NCI-H345 (cell line): ENCODE measurements at places on chromosomes 4 and X.

GRCh38 chr4:98658287-98659105, at the start of gene TSPAN5:
Gene TSPAN5 (minus strand): TSS chr4:98658611.
- peak; percentile 80 for DNase-seq

DNA sequence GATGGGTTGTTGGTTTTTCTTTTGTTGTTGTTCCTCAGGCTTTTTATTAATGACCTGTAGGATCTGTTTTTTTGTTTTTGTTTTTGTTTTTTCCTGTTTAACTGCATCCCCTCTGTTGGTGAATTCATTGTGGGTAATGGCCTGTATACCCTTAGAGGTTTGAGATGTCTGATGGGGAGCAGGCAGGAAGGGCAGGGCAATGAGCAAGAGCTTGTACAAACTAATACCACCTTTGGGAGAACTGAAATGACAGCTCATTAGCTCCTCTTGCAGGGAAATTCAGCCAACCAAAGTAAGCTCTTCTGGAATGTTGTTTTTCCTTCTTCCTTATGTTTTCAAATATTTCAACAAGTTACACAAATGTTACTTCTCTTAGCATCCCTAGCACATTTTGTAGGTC, 23.4 kb downstream of the SH2D1A start:
- DNase-seq, result no peak

DNA sequence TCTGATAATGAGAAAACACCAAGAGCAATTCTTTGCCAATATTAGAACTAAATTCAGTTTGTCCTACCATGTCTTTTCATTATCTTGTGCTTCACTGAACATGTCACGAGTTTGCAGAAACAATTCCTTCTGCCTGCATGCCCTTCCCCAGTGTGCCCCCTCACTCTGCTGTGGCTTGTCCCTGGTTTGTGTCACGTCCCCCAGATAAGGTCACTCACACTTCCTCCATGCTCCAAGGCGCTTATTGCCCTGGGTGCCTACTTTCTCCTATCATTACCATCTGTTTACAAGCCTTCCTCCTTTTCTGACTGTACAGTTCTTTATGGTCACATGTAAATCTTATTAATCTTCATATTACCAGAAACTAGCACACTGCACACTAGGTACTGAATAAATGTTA, 394.1 kb downstream of the KCNIP4 start:
- no peak for DNase-seq

GRCh38 chr4:39032218-39033085, at the start of gene TMEM156:
Gene TMEM156 (minus strand): TSS chr4:39032409. CDS start chr4:39032313, 96 bp downstream.
- peak; percentile 28 for DNase-seq

DNA sequence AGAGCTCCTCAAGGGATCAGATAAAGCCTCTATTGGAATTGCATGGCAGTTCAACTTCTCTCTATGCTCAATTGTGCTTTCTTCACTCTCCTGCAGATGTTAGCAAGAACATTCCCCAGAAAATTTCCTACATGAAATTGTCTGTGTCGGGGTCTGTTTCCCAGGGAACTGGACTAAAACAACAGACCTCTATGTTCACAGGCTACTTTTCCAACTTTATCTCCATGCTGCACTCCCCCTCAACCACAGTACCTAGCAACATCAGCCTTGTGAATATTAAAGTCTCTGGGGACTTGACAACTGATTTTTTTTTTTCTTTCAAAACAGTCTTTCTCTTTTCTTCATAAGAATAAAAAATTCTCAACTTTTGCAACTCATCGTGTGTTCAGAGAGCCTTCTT, 1470.8 kb upstream of the ADGRL3 start:
- DNase-seq, result no peak

GRCh38 chr4:74109870-74110605, 11.0 kb upstream of the CXCL2 start:
- no peak for DNase-seq

- DNase-seq, result no peak
Measured at GRCh38 chrX:150594584-150594983, 26.2 kb downstream of the MTM1 start.

GRCh38 chr4:184635381-184635780, 13.9 kb downstream of the CASP3 start:
- no peak for DNase-seq

DNA sequence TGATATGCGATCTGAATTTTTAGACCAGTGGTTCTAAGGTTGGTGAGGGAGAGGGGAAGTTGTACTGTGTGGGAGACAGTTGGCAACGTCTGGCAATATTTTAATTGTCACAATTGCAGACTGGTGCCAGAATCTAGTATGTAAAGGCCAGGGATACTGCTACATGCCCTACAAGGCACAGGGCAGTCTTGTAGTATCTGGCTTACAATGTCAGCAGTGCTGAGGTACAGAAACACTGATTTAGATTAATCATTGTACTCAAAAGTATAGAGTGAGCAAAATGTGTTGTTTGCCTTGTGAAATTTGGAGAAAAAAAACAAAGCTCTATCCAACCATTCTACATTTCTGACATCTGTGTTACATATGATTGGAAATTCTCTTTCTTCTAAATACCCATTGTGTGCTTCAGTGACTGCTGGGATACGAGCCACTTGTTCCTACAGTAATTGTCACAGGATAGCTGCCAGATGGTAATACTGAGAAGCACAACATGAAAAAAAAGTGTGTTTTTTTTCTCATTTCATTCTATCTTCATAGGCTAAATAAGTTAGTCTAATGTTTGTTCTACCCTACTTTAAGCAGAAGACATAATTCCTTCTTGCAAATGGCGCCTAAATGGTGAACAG, 526.7 kb upstream of the AGA start:
- DNase-seq, result no peak

DNA sequence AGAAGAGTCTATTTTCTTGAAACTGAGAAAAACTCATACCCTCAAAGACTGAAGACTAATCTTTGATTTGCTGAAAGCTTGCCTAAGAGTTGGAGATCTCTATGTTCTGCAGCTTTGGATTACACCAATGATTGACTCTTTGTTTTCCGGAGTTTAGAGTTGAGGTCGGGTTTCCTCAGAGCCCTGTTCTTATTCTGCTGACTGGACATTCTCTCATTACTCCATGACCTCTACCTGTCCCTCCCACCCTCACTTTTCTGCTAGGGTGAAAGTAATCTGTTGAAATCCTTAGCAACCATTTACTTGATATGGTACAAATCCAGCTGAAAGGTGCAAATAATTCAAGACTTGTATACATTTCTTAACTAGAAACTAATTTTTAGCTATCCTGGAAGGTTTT, 421.5 kb upstream of the FRG1 start:
- DNase-seq, result no peak

DNA sequence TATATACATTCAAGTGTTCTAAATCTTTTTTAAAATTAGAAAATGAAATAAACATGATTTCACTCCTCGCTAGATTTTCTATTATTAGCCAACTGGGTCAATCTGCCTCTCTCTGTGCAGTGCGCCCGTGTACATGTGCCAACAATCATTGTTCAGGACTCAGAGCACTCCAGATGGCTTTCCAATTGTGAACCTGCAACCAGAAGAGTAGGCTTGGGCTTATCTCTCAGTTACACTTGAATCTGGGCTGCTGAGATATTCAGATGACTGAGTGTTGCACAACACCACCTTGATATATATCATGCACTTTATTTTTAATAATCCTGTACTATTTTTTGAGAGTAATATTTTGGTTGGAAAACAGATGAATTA, 184.0 kb upstream of the FSTL5 start:
- DNase-seq, result no peak

GRCh38 chr4:128844931-128845330, 35.4 kb downstream of the JADE1 start:
- no peak for DNase-seq

DNA sequence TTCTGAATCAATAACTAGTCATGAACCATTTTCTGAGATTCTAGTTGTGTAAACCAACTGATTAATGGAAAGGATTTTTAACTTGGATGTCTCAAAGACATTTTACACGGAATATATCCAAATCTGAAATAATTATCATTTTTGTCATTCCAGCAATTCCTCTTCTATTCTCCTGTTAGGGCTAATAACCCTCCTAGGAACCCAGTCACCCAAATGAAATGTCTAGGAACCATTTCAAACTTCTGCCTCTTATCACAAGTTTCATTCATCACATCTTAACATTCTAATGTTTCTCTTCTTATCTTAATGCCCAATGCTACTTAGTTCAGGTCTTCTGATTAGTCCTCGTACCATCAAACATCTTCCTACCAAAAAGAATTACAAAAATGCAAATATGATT, 639.8 kb downstream of the DMD start:
- DNase-seq, result no peak

GRCh38 chr4:175062183-175062592, 144.0 kb downstream of the ADAM29 start:
- no peak for DNase-seq

GRCh38 chr4:147707892-147708672, 23.8 kb upstream of the ARHGAP10 start:
- DNase-seq, result peak; percentile 12

GRCh38 chrX:43643201-43643600, 12.9 kb upstream of the MAOA start:
- DNase-seq, result no peak

DNA sequence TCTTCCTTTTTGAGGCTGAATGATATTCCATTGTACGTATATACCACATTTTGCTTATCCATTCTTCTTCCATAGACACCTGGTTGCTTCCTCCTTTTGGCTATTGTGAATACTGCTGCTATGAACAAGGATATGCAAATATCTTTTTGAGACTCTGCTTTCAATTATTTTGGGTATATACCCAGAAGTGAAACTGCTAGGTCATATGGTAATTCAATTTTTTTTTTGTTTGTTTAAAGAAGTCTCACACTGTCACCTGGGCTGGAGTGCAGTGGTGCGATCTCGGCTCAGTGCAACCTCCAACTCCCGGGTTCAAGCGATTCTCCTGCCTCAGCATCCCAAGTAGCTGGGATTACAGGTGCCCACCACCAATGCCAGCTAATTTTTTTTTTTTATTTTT, 75.3 kb downstream of the METTL14 start:
- DNase-seq, result no peak

GRCh38 chrX:8090482-8090881, 80.6 kb downstream of the VCX2 start:
- no peak for DNase-seq

- DNase-seq, result no peak
Measured at GRCh38 chrX:10676235-10676957, 56.0 kb upstream of the MID1 start.

GRCh38 chr4:85448906-85449890, 25.8 kb upstream of the ARHGAP24 start:
- DNase-seq, result no peak

GRCh38 chr4:155777971-155778735, 19.3 kb downstream of the GUCY1B1 start:
- no peak for DNase-seq

- DNase-seq, result no peak
Measured at GRCh38 chr4:161525121-161525520, 638.7 kb downstream of the FSTL5 start.

- no peak for DNase-seq
Measured at GRCh38 chr4:72446353-72447055, 122.5 kb downstream of the ADAMTS3 start.

- DNase-seq, result no peak
Measured at GRCh38 chr4:121154103-121154515, 10.0 kb downstream of the TNIP3 start.

DNA sequence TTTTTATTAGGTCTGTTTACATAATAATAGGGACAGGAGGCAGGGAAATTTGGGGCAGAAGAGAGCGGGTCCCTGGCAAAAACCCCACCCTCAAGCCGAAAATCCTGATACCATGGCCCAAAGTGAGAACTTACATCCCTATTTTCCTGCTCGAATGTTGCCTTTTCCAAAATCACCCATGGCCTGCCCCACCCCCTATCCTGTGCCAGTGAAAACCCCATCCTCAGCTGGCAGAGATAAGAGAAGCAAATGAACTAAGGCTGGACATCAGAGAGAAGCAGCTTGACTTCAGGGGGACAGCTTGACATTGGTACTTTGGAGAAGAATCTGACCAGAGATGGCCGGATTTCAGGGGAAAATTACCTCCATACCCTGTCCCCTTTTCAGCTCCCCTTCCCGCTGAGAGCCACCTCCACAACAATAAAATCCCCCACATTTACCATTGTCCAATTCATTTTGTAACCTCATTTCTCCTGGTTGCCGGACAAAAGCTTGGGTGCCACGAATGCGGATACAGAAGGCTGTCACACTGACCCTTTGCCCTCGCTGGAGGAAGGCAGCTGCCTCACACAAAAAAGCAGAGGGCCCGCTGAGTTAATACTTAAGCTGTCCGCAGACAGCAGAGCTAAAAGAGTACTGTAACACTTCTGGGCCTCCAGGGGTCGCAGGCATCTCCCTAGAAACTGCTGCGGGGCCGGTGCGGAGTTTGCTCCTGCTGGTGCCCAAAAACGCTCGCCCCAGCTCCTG, 196.2 kb downstream of the SNCA start:
- DNase-seq, result no peak

DNA sequence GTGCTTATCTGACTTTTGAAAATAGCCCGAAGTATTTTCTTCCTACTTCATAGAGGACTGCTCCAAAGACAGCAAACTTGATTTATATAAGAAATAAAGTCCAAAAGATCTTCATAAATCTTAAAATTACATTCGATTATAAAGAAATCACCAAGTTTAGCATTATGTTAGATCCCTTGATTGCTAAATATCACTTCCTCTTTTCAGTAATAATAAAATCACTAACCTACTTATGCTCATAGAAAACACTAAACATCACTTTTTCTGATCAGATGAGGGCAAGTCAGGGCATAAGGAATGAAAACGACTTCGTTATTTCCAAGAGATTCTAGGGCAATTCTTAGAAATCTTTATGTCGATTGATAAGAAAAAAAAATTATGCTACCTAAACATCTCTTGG, 32.0 kb downstream of the DYNLT3 start:
- no peak for DNase-seq

- no peak for DNase-seq
Measured at GRCh38 chr4:161714022-161714751, 449.6 kb downstream of the FSTL5 start.

GRCh38 chr4:75907966-75908365, 5.7 kb upstream of the PPEF2 start:
- no peak for DNase-seq

GRCh38 chrX:3076416-3076991, 35.2 kb downstream of the ARSF start:
- DNase-seq, result no peak

GRCh38 chr4:120703908-120704307, 218.6 kb downstream of the PRDM5 start:
- no peak for DNase-seq

DNA sequence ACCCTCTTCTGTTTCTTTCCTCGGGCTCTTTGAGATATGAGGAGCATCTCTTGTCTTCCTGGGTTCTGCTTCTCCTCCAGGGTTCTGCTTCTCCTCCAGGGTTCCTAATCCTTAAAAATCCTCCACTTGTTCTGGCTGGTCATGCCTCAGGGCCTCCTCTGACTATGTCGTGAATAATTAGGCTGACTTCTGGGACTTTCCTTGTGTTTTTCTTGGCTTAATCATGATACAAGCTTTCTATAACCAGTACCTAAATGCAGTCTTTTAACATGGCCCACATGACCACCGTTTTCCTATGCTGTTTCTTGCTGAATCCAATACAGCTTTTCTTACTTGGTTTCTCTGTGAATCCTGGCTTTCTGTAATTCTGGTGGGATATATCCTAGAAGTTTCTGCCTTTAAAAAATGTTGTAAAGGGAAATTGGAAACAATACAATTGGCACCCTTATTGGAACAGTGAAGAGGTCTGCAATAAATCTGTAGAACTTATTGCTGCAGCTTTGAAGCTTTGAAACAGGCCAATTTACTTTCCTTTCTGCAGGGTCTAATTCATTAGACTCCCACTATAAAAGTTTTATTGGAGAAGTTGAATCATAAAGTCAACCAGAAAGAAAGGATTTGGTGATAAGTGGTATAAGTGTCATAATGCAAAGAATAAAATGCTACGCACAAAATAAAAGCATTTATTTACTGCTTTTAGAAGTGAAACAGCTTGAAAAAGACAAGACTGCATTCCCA, 213.1 kb downstream of the UGT8 start:
- no peak for DNase-seq

- DNase-seq, result no peak
Measured at GRCh38 chr4:179291657-179292056, 1849.4 kb upstream of the AGA start.
